ENCODE measurements at places on chromosomes 13 and 19. TPM values are rescaled to one million over a fixed set of nuclear protein-coding genes. Genes with fewer than 3 reads are reported as not detected.

DNA sequence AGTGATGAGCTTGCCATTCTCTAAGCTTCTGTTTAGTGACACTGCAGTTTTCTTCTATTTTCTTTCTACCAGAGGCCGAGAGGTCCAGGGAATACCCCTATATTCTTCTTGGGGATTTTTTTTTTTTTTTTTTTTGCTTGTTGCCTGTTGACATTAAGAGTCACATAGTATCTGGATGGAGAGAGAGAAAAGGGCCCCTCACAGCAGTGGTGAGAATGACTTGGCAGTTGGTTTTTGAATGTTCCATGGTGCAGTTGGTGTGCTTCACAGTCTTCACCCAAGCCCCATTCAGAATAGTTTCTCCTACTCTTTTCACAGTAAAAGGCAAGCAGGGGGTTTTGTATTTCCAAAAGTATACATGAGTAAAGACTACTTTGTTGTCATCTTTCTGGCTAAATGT, 577.9 kb downstream of the LMO7 start:
- no peak overlapping the region for H3K4me3 ChIP-seq
- H3K27me3 ChIP-seq, result no peaks in the 10 kb centered on the region
- no peaks in the 10 kb centered on the region for H3K36me3 ChIP-seq
- no peak overlapping the region for H3K27ac ChIP-seq
- no peak for DNase-seq

GRCh38 chr19:44756089-44756562, 7.6 kb downstream of the BCL3 start:
- H3K4me1 ChIP-seq, result peaks cover 27% of the 10 kb centered on the region
- peaks cover 27% of the 10 kb centered on the region for H3K36me3 ChIP-seq
- DNase-seq, result no peak
- peak overlapping the region; percentile 85 for H3K27ac ChIP-seq

- peak overlapping the region; percentile 100 for H3K27ac ChIP-seq
- no peak for DNase-seq
- peak overlapping the region; percentile 40 for H3K4me3 ChIP-seq
- no peaks in the 10 kb centered on the region for H3K36me3 ChIP-seq
- H3K27me3 ChIP-seq, result no peaks in the 10 kb centered on the region
Observed at GRCh38 chr19:46859637-46860124, 1.1 kb upstream of the ARHGAP35 start.

- H3K27me3 ChIP-seq, result no peaks in the 10 kb centered on the region
- no peaks in the 10 kb centered on the region for H3K4me1 ChIP-seq
- no peak overlapping the region for H3K27ac ChIP-seq
Observed at GRCh38 chr13:32060401-32060878, 28.9 kb downstream of the FRY start.

GRCh38 chr19:33397536-33398360, 24.2 kb downstream of the CEBPG start:
- H3K27me3 ChIP-seq, result no peaks in the 10 kb centered on the region
- no peak for DNase-seq
- peak overlapping the region; percentile 98 for H3K27ac ChIP-seq
- H3K4me3 ChIP-seq, result no peak overlapping the region
- H3K4me1 ChIP-seq, result peaks cover 98% of the 10 kb centered on the region
- H3K36me3 ChIP-seq, result no peaks in the 10 kb centered on the region

DNA sequence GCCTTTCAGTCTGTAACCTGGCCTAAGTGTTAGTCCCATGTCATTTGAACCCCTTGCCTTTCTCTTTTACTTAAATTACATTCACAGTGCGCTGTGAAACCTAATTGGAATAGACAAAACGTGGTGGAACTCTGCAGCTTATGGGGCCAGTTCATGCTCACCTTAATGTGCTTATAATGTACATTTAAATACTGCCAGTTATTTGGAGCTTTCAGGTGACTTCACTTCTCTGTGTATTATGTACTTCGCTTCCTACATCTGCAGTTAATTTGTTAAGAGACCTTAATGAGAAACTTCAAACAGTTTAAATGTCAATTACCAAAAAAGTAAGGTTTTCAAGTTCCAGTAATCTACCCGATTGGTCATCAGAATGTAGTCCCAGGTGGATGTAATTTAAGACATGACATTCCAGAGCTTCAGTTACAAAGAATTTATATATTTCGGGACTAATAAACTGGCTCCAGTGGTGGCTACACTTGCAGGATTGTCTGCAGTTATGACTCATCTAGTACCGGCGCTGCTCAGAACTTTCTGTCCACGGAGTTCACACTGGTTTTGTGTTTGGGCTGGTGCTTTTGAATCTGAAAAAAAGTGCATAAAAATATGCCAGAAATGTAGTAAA, 125.3 kb downstream of the TM9SF2 start:
- no peak for DNase-seq
- H3K36me3 ChIP-seq, result no peaks in the 10 kb centered on the region
- peak overlapping the region; percentile 42 for H3K27ac ChIP-seq
- no peak overlapping the region for H3K4me3 ChIP-seq

GRCh38 chr13:99546878-99547277, 45.6 kb downstream of the TM9SF2 start:
- no peaks in the 10 kb centered on the region for H3K27me3 ChIP-seq
- no peak overlapping the region for H3K4me3 ChIP-seq
- H3K36me3 ChIP-seq, result peaks cover 52% of the 10 kb centered on the region
- H3K4me1 ChIP-seq, result peaks cover 16% of the 10 kb centered on the region
- DNase-seq, result no peak

DNA sequence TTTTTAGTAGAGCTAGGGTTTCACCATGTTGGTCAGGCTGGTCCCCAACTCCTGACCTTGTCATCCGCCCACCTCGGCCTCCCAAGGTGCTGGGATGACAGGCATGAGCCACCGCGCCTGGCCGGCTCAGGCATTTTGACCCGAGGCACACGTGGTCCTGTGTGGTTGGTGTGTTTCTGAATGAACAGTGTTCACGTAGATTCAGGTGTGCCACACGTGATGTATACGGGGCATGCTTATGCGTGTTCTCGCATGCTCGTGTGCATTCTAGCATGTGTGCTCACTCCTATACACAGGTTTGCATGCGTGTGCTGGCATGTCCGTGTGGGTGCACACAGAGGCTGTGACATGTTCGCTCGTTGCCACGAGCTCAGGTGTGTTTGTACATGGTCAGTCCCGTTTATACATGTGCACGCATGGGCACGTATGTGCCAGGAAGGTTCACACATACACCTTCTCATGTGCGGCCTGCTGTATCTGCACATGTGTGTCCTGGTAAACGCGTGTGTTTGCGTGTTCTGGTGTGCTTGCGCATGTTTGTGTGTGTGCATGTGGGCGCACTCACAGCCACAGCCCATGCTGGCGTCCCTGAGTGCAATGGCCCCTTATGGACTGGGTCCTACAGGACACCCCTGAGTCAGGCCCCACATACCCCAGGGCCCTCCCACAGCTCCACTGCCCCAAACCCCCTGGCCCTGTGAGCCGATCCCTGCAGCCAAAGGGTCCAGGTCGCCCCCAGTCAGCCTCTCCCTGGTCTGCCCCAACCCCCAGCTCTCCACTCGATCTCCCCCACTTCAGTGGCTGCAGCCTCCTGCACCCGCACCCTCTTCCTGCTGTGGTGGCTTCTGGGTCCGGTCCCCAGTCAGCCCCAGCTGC, 20.6 kb upstream of the TCF3 start:
- DNase-seq, result no peak
- no peak overlapping the region for H3K27ac ChIP-seq
- no peaks in the 10 kb centered on the region for H3K36me3 ChIP-seq
- peaks cover 4% of the 10 kb centered on the region for H3K4me1 ChIP-seq
- peaks cover 4% of the 10 kb centered on the region for H3K27me3 ChIP-seq

GRCh38 chr19:38361633-38362075, 12.7 kb upstream of the PSMD8 start:
- H3K4me3 ChIP-seq, result peak overlapping the region; percentile 40
- no peaks in the 10 kb centered on the region for H3K4me1 ChIP-seq
- no peaks in the 10 kb centered on the region for H3K36me3 ChIP-seq
- peak; percentile 66 for DNase-seq
- peaks cover 6% of the 10 kb centered on the region for H3K27me3 ChIP-seq

GRCh38 chr13:27556109-27556508, 64.2 kb downstream of the LNX2 start:
- H3K4me1 ChIP-seq, result peaks cover 5% of the 10 kb centered on the region
- no peaks in the 10 kb centered on the region for H3K27me3 ChIP-seq
- peaks cover 18% of the 10 kb centered on the region for H3K36me3 ChIP-seq
- no peak overlapping the region for H3K27ac ChIP-seq
- H3K4me3 ChIP-seq, result no peak overlapping the region

GRCh38 chr19:16036941-16037340, 39.4 kb upstream of the TPM4 start:
- no peaks in the 10 kb centered on the region for H3K27me3 ChIP-seq
- DNase-seq, result no peak
- H3K4me3 ChIP-seq, result no peak overlapping the region
- peaks cover 7% of the 10 kb centered on the region for H3K4me1 ChIP-seq

DNA sequence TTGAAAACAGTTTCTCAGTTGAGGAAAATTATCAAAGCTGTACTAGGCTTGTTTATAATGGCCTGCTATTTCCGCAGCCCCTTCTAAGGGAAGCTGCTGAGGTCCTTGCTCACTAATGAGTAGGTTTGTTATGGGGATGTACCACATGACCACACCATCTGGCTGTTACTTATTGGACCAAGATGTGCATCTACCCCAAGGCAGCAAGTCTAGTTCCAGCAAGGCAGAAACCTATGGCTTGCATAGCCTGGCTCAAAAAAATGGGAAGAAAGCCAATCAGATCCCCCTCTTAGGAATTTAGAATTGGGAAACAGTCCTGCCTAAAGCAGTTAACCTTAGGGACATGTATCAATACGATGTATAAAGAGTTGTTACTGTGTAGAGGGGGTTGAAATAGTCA, 186.5 kb upstream of the SPRY2 start:
- no peaks in the 10 kb centered on the region for H3K4me1 ChIP-seq
- no peaks in the 10 kb centered on the region for H3K27me3 ChIP-seq
- no peak for DNase-seq
- H3K36me3 ChIP-seq, result no peaks in the 10 kb centered on the region

GRCh38 chr19:18701250-18701608, 17.7 kb downstream of the CRTC1 start:
- no peak overlapping the region for H3K4me3 ChIP-seq
- H3K27ac ChIP-seq, result no peak overlapping the region
- H3K27me3 ChIP-seq, result no peaks in the 10 kb centered on the region
- no peaks in the 10 kb centered on the region for H3K36me3 ChIP-seq
- no peak for DNase-seq

Gene TMEM150B
- 3.3 TPM for total RNA-seq

Gene ZNF524
- 6.7 TPM for total RNA-seq

Gene APOC4
- total RNA-seq, result 131 TPM

Gene PNMA8A
- 0.93 TPM for total RNA-seq

Gene TYK2
- 59.2 TPM for total RNA-seq

Gene TCF3
- 119 TPM for total RNA-seq

Gene FLT3LG
- total RNA-seq, result 0.65 TPM
